PC-3 (cell line): ENCODE measurements at places on chromosomes 2 and 18. TPM values are rescaled to one million over a fixed set of nuclear protein-coding genes. Genes with fewer than 3 reads are reported as not detected.

DNA sequence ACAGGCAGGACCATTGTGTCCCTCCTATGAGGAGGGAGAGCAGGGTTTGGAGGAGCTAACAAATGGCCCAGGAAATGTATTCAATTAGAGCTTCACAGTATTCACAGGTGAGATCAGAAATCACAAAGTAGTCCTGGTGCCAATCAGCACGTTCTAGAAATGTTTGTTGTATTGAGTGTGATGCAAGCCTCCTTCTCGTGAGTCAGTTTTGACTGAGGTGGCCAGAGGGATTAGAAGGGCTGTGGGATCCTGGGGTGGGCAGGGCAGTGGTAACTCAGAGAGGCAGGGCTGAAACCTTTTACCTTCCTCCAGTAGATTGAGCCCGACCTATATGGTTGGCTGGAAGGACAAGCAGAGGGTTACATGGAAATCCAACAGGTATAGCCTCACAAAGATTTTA lies 95.0 kb downstream of the BOD1L2 start:
- no peaks in the 10 kb centered on the region for H3K4me1 ChIP-seq
- no peak overlapping the region for H3K4me3 ChIP-seq
- peaks cover 55% of the 10 kb centered on the region for H3K27me3 ChIP-seq
- no peak for DNase-seq
- no peaks in the 10 kb centered on the region for H3K36me3 ChIP-seq

DNA sequence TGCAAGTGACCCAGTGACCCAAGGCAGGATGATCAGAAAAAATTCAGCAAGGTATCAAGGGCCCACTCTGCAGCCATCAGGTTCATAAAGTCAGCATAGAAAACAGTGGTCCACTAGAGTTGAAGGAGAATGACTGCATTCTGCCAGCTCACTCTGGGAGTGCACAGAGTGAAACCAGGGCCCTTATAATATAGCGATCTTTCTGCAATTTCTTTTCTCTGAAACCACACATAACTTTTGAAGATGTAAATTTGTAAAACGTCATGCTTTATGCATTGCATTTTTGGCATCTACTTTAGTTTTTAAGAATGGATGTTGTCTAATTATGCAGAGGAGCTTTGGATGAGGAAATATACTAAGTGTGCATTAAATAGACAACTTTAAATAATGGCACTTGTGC lies 225.0 kb upstream of the SMIM21 start:
- no peak overlapping the region for H3K27ac ChIP-seq
- no peak for DNase-seq
- no peaks in the 10 kb centered on the region for H3K4me1 ChIP-seq
- no peak overlapping the region for H3K4me3 ChIP-seq
- no peaks in the 10 kb centered on the region for H3K36me3 ChIP-seq
- peaks cover 37% of the 10 kb centered on the region for H3K27me3 ChIP-seq

DNA sequence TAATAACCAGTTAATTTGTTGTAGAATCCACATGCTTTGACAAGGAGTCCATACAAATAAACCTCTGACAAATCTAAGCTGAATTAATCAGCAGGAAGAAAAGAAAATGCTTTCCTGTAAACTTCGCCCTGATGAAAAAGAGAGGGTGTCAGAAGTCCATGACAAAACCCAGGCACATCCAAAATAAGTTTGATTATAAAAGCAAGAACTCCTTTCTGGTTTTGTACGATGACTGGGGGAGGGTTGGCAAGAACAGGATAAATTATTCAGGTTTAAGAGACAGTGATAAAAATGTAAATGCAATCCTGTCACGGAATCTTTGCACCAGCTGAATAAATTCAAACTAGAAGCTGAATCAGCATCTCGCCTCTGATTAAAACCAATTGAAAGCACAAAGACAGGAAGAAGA lies 469.2 kb upstream of the TNP1 start:
- peaks cover 31% of the 10 kb centered on the region for H3K4me1 ChIP-seq
- DNase-seq: no peak
- H3K36me3 ChIP-seq: no peaks in the 10 kb centered on the region
- H3K27ac ChIP-seq: no peak overlapping the region
- no peaks in the 10 kb centered on the region for H3K27me3 ChIP-seq

GRCh38 chr2:63712748-63713147 lies 124.0 kb downstream of the MDH1 start:
- DNase-seq: no peak
- H3K27ac ChIP-seq: no peak overlapping the region
- no peaks in the 10 kb centered on the region for H3K4me1 ChIP-seq
- H3K27me3 ChIP-seq: no peaks in the 10 kb centered on the region
- no peaks in the 10 kb centered on the region for H3K36me3 ChIP-seq

DNA sequence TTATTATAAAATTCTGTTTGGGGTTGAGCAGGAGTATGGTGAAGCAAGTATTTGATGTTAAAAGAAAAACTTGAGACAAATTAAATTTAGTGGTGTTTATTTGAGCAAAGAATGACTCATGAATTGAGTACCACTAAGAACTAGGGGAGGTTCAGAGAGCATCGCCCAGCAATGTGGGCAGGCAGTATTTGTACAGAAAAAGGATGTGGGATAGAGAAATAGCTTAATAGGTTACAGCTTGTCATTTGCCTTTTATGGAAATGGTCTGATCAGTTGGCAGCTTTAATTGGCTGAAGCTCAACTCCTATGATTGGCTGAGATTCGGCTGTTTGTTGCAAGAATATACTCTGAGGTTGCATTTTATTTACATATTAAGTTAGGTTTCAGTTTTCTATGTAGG lies 68.2 kb downstream of the LRATD1 start:
- no peaks in the 10 kb centered on the region for H3K27me3 ChIP-seq
- no peaks in the 10 kb centered on the region for H3K36me3 ChIP-seq
- no peak overlapping the region for H3K27ac ChIP-seq
- H3K4me3 ChIP-seq: no peak overlapping the region
- peaks cover 10% of the 10 kb centered on the region; the same call in 1 of the 2 replicates for H3K4me1 ChIP-seq
- peak; percentile 69 for DNase-seq

Gene TUBA3E
- not detected in 2 replicates for total RNA-seq

Gene ANXA4
- total RNA-seq: 43.3 and 51.1 TPM in 2 replicates

Gene CFAP65
- total RNA-seq: 0.17 and 0.18 TPM in 2 replicates
